GOT3 (cell line): ENCODE measurements at places on chromosomes 3 and 15.

GRCh38 chr15:99631255-99631654 lies 65.5 kb downstream of the MEF2A start:
- no peak for DNase-seq

GRCh38 chr3:80668100-80668499 lies 900.3 kb upstream of the ROBO1 start:
- no peak for DNase-seq

DNA sequence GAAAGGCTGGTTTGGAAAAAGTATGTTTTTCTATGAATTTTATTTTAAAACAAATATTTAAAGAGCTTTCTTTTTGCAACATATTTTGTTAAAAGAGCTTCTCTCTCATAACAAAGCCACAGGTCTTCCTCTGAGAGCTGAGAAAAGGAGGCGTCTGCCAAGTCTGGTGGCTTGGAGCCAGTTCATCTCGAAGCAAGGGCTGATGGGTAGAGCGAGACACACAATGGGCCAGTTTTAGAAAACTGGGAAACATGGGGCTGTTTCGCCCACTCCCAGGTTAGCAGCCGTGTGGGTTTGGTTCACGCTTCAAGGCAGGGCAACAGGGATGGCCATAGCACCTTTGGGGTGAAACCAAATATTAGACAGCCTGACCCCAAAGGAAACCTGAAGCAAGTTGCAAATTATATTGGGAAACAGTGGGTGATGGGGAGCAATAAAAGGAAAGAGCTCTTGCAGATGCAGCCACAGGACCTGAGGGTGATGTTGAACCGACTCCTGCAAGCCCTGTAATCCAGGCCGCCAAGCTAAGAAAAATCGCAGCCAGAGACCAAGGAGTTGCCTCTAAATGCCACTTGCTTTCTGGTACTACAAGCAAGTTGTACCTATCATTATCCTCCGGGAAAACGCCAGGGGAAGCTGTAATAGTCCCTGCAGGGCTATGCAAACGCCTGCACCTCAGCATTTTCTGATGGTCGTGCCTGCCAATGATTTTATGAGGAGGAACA lies 88.4 kb upstream of the GALNT15 start:
- DNase-seq: no peak

- DNase-seq: no peak
These were observed 32.4 kb downstream of the FAM43A start for GRCh38 chr3:194718079-194718478.

DNA sequence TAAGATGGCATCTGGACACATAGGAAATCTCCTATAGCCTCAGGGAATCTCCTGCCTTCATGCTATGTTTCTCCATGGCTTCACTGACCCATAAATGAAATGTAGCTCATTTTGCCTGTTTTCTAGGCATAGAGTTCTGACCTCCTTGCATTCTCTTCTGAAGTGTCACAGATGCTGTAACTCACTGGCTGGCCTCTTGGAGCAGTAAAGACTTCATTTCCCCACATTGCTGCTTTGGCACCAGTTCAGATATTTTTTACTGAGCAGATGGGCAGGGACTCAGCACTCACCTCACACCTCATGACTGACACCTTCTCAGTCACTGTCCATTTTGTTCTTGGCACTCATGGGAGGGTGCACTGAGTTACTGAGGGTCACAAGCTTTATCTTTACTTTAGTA lies 286.7 kb upstream of the TGFBR2 start:
- DNase-seq: no peak

DNA sequence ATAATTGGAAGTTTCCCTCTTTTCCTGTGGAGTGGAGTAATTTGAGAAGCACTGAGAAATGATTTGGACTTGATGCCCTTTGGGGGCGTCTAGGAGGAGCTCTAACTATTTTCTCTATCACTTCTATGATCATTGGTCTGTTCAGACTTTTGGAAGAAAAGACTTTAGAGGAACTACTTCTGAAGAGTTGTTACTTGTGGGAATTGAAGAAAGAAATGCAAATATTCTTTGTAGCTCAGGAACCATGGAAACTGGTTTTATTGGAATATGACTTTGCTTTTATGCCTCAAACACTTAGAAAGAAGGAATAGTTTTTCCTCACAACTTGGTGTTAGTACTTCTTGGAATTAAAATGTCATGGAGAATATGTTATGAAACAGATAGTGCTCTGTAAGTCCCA lies 122.0 kb upstream of the ALDH1A3 start:
- DNase-seq: no peak

GRCh38 chr3:37542772-37543449 lies 318.8 kb upstream of the CTDSPL start:
- no peak for DNase-seq

- DNase-seq: no peak
These were observed 88.2 kb downstream of the IGSF11 start for GRCh38 chr3:118946449-118946848.

GRCh38 chr3:170002231-170002630 lies 35.6 kb upstream of the GPR160 start:
- DNase-seq: no peak

GRCh38 chr3:123759311-123759710 lies 124.8 kb downstream of the MYLK start:
- no peak for DNase-seq

DNA sequence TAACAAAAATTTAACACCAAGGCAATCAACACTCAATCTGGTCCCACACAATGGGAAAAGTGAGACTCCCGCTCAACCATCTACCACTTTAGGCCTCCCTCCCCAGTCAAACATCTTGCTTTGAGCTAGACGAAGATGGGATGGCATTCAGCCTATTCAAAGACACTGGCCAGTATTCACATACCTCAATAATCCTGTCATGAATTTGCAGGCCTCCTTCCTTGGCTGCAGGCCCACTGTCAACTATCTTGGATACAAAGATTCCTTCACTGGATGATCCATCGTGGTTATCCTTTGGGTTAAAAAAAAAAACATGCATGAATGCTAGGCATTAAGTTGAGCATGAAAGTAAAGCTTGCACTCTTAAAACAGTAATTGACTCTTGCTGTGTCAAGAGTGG lies 22.6 kb downstream of the PDZRN3 start:
- DNase-seq: no peak
